IPS-NIHi11 (cell line): ENCODE measurements at places on chromosomes 13 and 19.

DNA sequence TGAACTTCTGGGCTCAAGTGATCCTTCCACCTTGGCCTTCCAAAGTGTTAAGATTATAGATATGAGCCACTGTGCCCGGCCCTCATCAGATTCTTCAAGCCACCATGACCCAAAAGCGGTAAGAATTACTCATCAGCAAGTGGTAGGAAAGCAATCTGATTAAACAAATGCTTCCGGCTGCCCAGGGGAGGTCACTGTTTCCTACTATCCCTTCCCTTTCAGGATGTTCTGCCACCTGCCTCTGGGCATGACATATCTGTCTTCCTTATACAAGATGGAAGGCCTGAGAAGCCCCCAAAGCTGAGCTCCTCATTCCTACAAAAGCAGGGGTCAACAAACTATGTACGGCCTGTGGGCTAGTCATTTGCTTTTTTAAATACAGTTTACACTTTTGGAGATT is 7.0 kb downstream of the ABHD8 start:
- no peak for DNase-seq

- no peak for DNase-seq
These were observed 294.7 kb downstream of the MYO16 start for GRCh38 chr13:108924134-108924533.

GRCh38 chr13:66410314-66410713 is 819.8 kb downstream of the PCDH9 start:
- no peak for DNase-seq

DNA sequence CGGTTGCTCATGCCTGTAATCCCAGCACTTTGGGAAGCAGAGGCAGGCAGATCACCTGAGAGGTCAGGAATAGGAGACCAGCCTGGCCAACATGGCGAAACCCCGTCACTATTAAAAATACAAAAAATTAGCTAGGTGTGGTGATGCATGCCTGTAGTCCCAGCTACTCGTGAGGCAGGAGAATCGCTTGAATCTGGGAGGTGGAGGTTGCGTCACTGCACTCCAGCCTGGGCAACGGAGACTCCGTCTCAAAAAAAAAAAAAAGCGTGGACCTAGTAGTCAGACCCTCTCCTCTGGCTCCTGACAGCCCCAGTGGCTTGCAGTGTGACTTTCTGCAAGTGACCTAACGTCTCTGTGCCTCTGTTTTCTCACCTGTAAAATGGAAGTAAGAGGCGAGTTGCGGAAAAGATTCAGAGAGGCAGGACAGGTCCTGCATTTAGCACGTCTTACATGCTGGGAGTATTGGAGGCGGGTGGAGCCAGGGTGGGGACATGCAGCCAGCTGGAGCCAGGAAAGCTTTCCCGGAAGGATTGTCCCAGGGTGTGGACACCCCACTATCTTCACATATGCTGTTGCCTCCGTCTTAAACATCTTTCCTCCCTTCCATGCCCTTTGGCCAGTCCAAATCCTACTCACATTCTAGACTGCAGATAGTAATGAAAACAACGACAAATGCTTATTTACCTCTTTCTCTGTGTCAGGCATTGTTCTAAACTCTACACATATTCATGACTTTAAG is 2.9 kb downstream of the TUBB4A start:
- no peak for DNase-seq
